Posterior vena cava (tissue), 2 donors: ENCODE measurements at places on chromosomes 2 and 18. TPM values are rescaled to one million over a fixed set of nuclear protein-coding genes. Genes with fewer than 3 reads are reported as not detected.

FBXO48 gene
- total RNA-seq, result 0.51 TPM

MC5R gene
- not detected for total RNA-seq

GDF7 gene
- total RNA-seq, result 3.6 TPM

NMUR1 gene
- total RNA-seq, result 7.4 TPM

TUBA4A gene
- 25.9 TPM for total RNA-seq

TACR1 gene
- total RNA-seq, result 1.1 TPM

GYPC gene
- total RNA-seq, result 115 TPM

MDH1B gene
- 0.57 TPM for total RNA-seq

ACMSD gene
- total RNA-seq, result not detected

PSMA8 gene
- not detected for total RNA-seq

CHPF gene
- total RNA-seq, result 42.9 TPM

RAX gene
- not detected for total RNA-seq

TMEM37 gene
- 2.9 TPM for total RNA-seq

GAL3ST2 gene
- not detected for total RNA-seq

DSG1 gene
- total RNA-seq, result not detected

CXCR4 gene
- total RNA-seq, result 8.3 TPM

QPCT gene
- total RNA-seq, result 3.2 TPM

RAB6C gene
- not detected for total RNA-seq

GNAL gene
- 16.9 TPM for total RNA-seq

RTKN gene
- 16.8 TPM for total RNA-seq

ERFE gene
- 2.3 TPM for total RNA-seq

ST3GAL5 gene
- 23.5 TPM for total RNA-seq

SP9 gene
- total RNA-seq, result not detected

SERPINB3 gene
- total RNA-seq, result not detected

IGFBP5 gene
- total RNA-seq, result 1,458 TPM

MAP3K19 gene
- not detected for total RNA-seq

SLC25A12 gene
- 35.4 TPM for total RNA-seq

CTAGE1 gene
- total RNA-seq, result not detected

CXCR1 gene
- total RNA-seq, result 1.1 TPM

EPAS1 gene
- total RNA-seq, result 478 TPM

TMEM198 gene
- total RNA-seq, result 3.2 TPM

DHRS9 gene
- total RNA-seq, result 0.48 TPM

LOXHD1 gene
- total RNA-seq, result 0.38 TPM

TMEM163 gene
- total RNA-seq, result 0.19 TPM

COMMD1 gene
- 35.1 TPM for total RNA-seq

RNF25 gene
- total RNA-seq, result 24.3 TPM

ATP6V1B1 gene
- 1.4 TPM for total RNA-seq

EFR3B gene
- total RNA-seq, result 1.7 TPM

GPR155 gene
- 10.4 TPM for total RNA-seq

TBC1D8 gene
- total RNA-seq, result 13.9 TPM

SULT1C4 gene
- 2.8 TPM for total RNA-seq

ZC3H15 gene
- 46.3 TPM for total RNA-seq

SPATA3 gene
- total RNA-seq, result not detected

NFATC1 gene
- total RNA-seq, result 23.9 TPM

NEUROD1 gene
- total RNA-seq, result not detected

PRLH gene
- total RNA-seq, result not detected

PCARE gene
- not detected for total RNA-seq

CHST10 gene
- total RNA-seq, result 6.3 TPM

UPP2 gene
- not detected for total RNA-seq

CFC1 gene
- total RNA-seq, result not detected

IL1B gene
- total RNA-seq, result 1.1 TPM
